Activated T-helper 1 cell treated with anti-CD3 and anti-CD28 coated beads, Interleukin-2, amount 50 U/mL, for 16 hours (primary cell): ENCODE measurements at places on chromosomes 7 and 10.

DNA sequence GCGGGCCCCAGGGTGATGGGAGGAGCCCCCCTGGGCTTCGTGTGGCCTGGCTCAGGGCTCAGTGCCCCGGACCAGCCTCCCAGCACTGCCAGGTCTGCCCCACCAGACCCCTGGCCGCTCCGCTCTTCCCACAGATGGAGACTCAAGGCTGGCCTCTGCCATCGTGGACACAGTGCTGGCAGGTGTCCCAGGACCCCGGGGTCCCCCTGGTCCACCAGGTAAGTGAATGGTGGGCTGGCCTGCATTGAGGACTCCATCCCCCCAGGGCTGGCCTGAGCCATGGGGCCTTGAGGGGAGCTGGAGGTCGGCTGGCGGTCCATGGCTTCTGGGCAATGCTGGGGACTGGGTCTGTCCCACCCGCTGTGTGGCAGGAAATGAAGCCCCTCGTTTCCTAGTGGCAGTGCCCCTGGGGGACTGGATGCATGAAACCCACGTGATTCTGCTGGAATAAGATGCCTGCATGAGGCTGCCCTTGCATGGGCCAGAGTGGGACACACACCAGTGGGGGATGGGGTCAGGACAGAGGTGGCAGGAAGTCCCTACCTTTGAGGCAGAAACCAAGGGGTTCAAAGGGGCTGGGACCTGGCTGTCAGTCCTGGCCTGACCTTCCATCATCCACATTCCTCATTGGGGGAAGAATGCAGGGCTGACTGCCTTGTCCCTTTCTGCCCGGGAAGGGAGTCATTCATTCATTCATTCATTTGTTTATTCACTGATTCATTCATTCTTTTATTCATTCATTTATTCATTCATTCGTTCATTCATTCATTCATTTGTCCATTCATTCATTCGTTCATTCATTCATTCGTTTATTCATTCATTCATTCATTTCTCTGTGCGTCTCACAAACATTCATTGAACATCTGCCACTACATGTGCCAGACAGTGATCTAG, 81.8 kb downstream of the MYL10 start:
- DNase-seq = no peak

GRCh38 chr10:14032406-14032998, 298.2 kb downstream of the FRMD4A start:
- peak; percentile 12 for DNase-seq

- DNase-seq = no peak
Observed at GRCh38 chr10:129192344-129193128, 274.5 kb upstream of the MGMT start.

GRCh38 chr7:155805826-155806095, 6.5 kb downstream of the SHH start:
- DNase-seq = no peak

DNA sequence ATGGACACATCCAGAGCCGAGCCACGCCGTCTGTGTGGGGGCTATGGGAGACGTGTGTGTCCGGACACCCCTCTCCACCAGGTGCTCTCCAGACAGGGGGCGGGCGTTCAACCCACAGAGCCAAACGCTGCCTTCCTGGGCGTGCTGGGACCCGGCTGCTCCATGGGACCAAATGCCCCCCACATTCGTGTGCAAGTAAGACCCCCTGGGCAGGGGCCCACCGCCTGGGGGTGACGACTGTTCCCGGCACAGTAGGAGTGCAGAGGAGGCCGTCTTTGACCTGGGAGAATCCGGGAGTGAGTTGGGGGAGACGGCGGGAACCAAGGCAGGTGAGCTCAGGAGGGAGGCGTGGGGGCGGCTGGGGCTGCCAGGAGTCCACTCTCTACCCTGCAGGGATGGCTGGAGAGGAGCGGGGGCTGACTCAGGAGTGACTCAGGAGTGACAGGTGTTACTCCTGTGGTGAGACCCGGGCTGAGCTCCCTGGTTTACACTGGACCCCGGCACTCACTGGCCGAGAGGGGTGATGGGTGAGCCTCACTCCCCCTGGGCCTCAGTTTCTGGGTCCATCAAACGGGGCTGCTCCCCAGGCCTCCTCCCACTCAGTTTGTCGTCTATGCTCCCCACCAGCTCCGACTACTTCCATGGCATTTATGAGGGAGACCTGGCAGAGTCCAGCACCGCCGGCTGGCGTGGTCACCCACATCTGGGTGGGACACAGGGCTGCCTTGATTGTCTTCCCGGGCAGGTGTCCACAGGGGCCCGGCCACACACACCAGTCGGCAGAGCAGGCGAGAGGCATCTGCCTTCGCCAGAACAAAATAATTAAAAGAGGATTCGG, 95.0 kb downstream of the MICALL2 start:
- no peak for DNase-seq

DNA sequence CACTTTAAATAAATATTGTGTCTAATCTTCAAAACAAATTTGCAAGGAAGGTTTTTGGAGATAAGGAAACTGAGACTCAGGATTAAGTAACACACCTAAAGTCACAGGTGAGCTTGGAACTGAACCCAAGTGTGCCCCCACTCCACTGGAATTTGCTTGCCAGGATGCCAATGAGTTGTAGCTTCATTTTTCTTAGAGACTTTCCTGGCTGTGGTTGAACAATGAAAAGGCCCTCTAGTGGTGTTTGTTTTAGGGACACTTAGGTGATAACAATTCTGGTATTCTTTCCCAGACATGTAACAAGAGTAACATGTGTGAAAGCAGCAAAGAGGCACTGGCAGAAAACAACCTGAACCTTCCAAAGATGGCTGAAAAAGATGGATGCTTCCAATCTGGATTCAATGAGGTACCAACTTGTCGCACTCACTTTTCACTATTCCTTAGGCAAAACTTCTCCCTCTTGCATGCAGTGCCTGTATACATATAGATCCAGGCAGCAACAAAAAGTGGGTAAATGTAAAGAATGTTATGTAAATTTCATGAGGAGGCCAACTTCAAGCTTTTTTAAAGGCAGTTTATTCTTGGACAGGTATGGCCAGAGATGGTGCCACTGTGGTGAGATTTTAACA, 1.5 kb downstream of the IL6 start:
- no peak for DNase-seq

DNA sequence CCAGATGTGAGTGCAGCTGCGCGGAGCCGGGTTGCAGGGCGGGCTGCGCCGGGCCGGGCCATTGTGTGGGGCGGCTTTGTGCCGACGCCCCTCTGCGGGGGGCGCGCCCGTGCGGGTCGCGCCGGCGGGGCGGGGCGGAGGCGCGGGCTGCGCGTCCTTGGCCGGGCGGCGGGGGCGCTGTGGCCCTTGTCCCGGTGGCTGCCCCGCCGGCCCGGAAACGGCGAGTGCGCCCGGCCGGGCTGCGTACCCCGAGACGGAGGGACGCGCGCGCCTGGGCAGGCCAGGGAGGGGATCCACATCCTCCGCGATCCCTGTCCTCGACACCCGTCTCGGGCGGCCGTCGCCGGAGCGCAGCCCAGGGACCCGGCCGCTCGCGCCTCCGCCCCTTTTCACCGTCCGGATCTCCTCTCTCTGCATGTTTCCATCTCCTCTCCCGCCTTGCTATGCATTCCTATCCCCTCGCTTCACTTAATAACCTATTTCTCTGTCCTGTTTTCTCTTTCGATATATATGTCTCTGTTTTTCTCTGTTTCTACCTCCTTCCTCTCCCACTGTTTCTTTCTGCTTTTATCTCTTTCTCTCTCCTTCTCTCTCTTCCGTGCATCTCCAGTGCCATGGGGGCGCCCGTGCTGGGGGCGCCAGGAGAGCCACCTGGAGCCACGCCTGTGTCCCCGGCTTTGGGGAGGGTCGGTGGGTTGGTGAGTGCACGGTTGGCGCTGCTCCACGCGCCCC, 765 bp downstream of the PFKFB3 start:
- peak; percentile 50 for DNase-seq

DNA sequence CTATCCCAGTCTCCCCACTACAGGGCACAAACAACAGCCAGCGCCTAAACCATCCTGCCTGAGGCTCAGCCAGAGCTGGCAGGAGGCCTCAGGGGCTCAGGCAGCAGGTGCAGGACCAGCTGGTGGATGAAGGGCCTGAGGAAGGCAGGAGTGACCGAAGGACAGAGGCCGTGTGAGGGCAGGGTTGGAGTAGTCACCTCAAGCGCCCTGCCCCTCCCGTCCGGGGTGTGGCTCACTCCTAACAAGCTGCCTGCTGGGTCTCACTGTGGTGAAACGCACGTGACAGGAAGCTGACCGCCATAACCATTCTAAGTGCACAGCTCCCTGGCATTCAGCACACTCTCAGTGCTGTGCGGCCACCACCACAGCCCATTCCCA, 281.1 kb downstream of the ELFN1 start:
- DNase-seq = no peak

DNA sequence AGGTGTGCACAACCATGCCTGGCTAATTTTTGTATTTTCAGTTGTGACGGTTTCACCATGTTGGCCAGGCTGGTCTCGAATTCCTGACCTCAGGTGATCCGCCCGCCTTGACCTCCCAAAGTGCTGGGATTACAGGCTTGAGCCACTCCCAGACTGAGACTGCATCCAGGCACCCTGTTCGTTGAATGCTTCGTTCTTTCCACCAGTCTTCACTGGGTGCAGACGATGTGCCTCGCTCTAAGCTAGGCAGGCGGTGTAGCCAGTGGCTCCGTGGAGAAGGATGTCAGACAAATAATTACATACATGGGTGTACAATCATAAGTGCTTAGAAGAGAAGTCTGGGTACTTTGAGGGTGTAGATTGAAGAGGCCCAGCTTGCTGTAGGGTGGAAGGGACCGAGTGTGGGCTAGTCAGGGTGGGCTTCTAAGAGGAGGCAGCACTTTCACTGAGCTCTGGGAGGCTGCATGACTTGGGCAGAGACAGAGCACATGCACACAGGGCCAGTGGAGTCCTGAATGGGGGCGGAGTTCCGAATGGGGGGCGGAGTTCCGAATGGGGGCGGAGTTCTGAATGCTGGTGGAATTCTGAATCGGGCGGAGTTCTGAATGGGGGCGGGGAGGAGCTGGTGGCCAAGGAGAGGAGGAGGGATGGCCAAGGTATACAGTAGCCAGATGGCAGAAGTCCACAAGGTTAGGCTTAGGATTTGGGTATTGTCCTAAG, 74.3 kb downstream of the COL26A1 start:
- DNase-seq = no peak

- DNase-seq = no peak
Observed at GRCh38 chr10:116385311-116385710, 42.3 kb upstream of the PNLIPRP3 start.

DNA sequence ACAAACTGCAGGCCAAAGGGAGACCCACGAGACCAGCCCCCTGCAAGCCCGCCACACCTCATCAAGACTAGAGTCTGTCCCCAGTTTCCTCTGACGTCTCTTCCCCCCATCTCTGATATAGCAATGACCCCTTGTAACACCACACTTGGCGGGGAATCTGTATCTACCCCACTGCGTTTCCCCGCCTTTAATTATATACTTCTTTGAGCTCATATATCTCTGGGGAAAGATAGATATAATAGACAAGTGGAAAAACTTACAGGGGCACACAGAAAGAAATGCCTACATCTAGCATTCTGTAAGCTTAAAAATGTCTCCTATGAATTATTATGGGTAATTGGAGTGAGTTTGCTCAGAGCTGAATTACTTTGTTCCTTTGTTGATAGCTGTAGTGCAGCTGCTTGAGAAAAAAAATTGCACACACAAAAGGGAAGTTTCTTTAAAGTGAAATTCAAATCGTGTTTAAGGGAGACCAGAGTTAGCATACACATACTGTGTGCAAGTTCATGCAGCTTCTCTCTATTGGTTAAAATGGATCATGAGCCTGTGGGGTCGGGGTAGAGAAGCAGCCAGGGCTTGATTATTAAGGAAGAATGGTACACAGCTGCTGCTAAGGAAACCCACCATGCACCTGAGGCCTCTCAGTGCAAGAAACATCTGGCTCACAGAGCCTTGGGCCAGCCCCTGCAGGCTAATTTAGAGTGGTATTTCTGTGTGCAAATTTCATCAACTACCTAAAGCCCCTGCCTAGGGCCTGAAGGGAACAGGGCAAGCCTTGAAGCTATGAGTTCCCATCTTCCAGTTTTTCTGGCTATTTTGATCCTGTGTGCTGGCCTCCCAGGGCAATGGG, 32.5 kb downstream of the CDCA7L start:
- no peak for DNase-seq
